ENCODE measurements at places on chromosomes 1 and 21.
A peak's percentile ranks its signal among the peaks of the same experiment; 100 is the strongest.

- DNase-seq: no peak
Measured at GRCh38 chr1:192658255-192658654, 22.3 kb downstream of the RGS13 start.

DNA sequence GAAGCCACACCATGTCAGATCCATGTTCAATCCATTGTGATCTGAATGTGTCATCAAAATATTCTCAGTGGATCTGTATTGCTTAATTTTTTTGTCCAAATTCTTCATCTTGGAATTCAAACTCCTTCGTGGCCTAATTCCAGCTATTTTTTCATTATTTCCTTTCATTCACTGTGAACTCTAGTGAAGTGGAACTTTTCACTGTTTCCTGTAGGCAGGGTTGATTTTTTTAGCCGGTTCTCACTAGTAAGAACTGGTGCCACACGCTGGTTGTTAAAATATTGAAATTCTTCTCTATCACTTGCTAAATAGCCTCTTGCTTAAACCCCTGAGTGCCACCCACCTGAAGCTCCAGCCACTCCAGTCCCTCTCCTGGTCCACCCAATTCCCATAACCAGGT, 7.6 kb upstream of the S100A11 start:
- no peak for DNase-seq

DNA sequence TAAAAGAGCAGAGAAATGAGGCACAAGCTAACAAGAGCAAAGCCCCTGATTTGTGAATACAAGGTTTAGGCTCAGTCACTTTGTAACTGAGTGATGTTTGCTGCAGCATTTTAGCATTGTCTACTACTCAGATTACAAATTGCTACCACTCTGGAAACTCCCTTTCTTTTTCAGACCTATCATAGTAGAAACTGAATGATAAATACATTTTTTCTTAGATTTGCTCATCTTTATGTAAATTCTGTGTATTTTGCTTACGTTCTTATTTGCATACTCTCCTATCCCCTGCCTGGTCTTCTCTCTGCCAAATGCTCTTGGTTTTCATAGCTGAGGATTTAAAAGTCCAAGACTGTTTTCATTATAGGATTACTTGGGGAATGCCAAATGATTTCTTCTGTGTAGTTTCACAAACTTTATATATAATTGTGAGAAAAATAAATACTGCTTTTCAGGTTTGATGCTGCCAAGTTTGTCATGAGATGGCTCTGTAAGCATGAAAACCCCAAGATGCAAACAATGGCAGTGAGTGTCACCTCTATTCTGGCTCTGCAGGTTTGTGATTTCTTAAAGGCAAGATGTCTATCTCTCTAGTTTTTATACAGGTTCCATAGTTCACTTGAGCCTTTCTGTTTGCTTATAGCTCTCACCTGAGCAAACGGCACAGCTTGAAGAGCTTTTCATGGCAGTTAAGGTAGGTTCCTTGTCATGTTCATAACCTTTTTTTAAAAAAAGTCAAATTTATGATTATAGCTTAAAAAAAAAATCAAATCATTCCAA, 24.7 kb downstream of the ZYG11A start:
- no peak for DNase-seq

GRCh38 chr1:116439701-116440100, 66.7 kb downstream of the ATP1A1 start:
- DNase-seq: no peak

DNA sequence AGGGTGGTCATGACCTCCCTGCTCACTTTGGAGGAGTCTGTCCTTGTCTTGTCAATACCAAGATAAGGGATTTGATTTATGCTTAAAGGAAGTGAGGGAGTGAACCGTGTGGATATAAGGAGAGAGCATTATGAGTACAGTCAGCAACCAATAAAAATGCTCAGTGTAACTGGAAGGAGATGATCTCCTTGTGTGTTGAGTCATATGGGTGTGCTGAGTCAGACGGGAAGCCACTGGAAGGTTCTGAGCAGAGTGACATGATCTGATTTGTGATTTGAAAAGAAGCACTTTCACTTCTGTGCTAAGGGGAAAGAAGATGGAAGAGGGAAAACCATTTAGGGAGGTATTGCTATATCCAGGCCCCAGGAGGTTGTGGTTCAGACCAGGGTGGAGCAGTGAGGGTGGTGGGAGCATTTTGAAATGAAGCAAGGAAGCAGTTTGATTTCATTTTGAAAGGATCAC, 2.5 kb upstream of the BCL10 start:
- peak; percentile 97 for DNase-seq

GRCh38 chr1:224456637-224456953, 22.0 kb upstream of the WDR26 start:
- DNase-seq: no peak

Measured in HT1080 (cell line).